ENCODE measurements at places on chromosomes 1 and 21.

GRCh38 chr1:158177700-158178450 lies 2.8 kb upstream of the CD1D start:
- no peak for DNase-seq

- DNase-seq, result no peak
Observed at GRCh38 chr21:46078322-46078977, 19.5 kb upstream of the COL6A2 start.

DNA sequence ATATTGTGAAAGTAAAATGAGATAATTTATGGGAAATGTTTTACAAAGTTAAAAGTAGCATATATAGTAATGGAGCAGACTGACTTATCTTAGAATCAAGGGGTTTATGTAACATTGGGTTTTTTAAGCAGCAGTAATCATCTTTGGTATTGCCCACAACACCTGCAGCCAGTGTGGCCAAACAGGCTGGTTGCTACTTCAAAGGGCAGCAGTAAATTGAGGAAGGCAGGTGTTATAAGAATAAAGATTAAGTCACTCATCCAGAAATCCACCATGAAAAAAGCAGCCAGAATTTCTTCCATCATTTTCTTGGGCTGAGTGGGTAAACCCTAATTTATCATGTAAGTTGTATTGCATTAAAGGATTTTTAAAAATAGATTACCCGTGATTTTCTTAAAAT lies 16.7 kb downstream of the DYNLT5 start:
- no peak for DNase-seq

DNA sequence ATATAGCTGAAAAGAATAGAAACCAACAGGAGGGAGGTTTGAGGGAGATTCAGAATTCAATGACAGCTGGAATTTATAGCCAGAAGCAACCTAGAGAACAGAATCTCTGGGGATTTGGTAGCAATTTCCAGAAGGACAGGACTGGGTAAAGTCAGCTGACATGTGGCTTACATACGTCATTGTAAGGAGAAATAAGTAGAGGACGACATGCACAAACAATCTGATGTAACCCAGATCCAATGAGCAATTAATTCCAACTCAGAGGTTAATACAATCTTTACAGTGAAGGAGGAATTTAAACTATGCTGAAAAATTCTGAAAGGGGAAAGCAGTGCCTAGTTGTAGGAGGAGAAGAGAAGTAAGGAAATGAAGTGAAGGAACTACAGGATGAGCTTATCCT lies 383.9 kb downstream of the PTBP2 start:
- no peak for DNase-seq

DNA sequence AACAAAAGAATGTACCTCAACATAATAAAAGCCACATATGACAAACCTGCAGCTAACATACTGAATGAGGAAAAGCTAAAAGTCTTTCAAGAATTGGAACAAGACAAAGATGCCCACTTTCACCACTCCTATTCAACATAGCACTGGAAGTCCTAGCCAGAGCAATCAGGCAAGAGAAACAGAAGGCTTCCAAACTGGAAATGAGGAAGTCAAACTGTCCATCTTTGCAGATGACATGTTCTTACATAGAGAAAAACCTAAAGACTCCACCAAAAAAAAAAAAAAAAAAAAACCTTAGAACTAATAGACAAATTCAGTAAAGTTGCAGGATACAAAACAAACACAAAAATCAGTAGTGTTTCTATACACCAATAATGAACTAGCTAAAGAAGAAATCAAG lies 20.2 kb downstream of the NSL1 start:
- no peak for DNase-seq

Measured in activated naive CD4-positive, alpha-beta T cell treated with anti-CD3 and anti-CD28 coated beads, Interleukin-2, amount 50 U/mL, for 72 hours (primary cell).